ENCODE measurements at places on chromosomes 6 and 20.

GRCh38 chr20:3935956-3936340 lies 46.8 kb downstream of the PANK2 start:
- peak; percentile 23 for DNase-seq

DNA sequence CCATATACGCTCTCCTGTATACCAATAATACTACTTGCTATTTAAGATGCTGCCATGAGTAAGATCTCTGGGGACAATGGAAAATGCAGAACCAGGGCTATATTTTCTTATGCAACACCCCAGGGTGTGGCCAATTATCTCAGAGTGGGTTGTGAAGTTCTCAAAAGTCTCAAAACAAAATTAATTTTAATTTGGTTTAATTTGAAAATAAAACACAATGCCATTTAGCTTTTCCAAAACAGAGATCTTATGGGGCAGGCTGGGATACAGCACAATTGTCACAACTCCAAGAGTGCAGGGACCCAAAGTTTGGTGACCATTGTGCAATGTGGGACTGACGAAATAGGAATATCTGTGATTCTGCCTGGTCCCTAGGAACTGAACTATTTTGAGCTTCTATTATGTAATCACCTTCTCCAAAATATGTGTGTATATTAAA lies 43.1 kb downstream of the MBOAT1 start:
- DNase-seq: peak; percentile 27

GRCh38 chr6:104558746-104559145 lies 301.0 kb downstream of the HACE1 start:
- DNase-seq: no peak

DNA sequence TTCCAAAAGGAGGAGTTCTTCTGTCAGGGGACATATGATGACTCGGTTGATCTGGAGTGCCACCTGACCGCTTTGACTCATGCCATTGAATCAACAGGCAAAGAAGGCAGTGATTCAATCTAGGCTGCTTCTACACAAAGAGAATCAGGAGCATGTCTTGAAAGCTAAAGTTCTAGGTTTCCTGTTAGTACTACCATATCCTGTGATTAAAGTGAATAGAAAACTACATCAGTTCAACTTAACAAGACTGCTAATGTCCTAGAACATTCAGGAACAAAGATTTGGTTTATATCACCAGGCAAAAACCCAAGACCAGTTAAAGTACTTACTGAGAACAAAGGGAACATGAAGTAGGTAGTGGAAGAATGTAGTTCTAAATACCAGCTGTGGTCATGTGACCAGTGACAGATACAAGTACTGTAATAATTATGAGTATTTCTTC lies 216.8 kb upstream of the SGK1 start:
- no peak for DNase-seq

GRCh38 chr6:101490857-101491256 lies 97.3 kb downstream of the GRIK2 start:
- DNase-seq: no peak

DNA sequence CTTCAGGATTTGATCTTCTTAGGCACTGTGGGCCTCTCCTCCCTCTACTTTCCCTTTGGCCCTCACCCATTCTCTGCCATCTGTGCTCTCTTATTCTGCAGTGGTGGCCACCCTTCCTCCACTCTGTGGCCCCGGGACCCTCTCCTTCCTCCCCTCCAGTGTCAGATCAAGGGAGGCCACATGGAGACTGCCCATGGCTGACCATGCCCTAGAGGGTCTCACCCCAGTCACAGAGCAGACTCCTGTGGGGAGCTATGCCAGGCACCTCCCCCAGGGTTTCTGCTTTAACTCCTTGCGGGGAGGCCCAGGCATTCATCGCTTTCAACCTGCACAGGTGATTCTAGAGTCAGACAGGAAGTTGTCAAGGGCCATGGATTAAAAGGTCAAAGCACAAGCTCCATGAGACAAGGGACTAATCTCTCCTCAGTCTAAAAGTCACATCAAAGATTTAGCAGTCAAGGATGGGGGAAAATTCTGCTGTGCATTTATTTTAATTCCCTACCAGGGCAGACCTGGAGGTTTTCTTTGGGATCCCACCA lies 15.7 kb upstream of the CST3 start:
- DNase-seq: no peak

DNA sequence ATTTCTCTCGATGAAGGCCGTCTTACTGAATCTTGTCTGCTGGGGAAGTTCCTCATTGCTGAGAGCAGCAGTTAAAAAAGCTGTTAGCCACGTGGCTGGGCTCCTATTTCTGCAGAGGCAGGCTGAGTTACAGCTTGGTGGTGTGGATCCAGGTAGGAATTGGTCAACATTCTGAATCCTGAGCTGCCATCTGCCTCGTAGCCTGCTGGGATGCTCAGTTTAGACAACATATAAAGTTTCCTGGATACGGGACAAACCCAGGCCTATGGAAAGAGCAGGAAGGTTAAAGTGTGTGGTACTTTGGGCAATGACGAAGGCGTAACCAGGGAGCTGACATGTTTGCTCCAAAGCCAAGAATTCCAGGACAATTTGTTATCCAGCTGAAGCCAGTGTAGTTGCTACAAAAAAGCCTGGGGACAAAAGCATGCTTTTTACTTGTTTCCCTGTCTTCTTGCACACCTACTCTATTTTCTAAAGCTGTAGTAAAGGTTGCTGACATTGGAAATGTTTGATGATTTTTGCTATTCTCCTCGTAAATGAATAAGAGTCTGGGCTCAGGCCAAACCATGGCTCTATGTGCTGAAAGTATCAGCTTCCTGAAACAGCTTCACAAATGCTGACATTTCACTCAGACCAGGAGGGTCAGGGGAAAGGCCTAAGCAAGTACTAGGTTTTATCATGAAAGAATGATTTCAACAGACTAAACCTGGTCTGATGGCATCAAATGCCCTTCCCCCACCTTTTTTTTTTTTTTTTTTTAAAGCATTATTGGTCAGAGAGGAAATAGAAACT lies 12.4 kb upstream of the MYLK2 start:
- peak; percentile 42 for DNase-seq

DNA sequence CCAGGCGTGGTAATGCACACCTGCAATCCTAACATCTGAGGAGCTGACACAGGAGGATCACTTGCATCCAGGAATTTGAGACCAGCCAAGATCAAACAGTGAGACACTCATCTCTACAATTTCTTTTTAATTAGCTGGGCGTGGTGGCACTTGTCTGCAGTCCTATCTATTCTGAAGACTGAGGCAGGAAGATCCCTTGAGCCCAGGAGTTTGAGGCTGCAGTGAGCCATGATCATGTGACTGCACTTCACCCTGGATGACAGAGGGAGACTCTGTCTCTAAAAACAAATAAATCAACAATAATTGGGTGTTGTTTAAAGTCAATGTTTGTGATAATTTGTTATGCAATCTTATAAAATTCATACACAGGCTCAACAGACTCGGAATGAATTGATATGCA lies 18.0 kb upstream of the HLA-A start:
- no peak for DNase-seq

GRCh38 chr6:105300090-105300489 lies 102.8 kb downstream of the PREP start:
- no peak for DNase-seq

GRCh38 chr6:18400831-18401446 lies 13.8 kb downstream of the RNF144B start:
- peak; percentile 35 for DNase-seq

DNA sequence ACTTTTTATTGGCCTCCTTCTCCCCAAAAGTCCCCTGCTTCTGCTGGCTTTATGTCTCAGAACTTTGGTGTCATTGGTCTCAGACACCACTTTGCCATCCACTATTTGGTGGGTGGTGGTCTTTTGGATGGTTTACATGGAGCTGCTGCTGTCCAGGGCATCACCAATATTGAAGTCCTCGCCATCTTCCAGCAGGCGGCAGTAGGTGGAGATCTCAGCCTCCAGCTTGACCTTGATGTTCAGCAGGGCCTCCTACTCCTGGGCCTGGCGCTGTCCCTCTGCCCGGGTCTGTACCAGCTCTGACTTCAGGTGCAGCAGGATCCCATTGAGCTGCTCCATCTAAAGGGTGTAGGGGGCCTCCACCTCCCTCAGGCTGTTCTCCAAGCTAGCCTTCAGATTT lies 148.4 kb upstream of the FOXA2 start:
- no peak for DNase-seq

GRCh38 chr6:119313937-119314884 lies 35.4 kb downstream of the MAN1A1 start:
- peak; percentile 55 for DNase-seq

DNA sequence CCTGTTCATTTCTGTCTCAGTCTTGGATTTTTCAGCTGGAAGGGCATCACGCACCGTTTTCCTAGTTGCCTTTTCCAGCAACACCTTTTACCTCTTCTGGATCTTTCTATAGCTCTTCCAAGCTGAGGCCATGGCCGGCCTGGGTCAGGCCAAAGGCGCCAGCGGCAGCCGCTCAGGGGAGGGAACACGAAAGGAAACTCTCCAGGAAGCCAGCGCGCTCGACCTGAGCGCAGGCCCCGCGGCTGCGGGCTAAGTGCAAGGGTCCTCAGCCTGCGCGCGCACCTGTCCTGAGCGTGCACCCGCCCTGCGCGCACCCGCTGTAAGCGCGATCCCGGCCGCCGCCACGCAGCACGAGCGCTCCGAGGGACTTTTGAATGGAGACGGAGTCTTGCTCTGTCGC lies 43.8 kb upstream of the TMEM181 start:
- DNase-seq: no peak

DNA sequence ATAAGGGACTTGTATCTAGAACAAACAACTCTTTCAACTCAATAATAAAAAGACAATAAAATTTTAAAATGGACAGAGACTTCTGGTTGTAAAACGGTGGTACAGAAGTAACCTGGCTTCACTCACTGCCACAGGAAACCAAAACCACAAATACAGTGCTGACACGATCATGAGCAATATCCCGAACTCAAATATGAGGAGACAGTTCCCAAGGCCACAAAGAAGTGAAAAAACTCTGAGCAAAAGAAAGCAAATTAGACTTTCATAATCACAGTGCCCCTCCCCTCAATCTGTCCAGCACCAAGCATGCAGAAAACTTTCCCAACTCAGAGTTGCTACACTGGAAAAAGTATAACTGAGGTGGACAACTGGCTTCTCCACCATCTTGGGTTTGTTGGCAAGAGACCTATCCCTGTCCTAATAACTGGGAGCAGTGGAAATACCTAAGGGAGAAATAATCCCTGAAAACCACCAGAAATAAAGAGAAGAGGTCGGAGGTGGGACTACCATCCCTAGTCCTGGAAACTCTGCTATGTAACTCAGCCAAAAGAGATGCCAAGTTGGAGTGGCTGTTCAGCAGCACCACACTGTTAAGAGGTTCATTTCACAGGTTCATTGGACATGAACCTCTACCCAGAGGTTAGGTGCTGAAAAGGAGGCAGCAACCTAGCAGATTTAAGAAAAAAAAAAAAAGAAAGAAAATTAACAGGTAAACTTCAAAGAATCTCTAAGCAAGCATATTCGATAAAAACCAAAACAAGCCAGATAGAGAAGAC lies 55.5 kb downstream of the REV3L start:
- DNase-seq: peak; percentile 82

DNA sequence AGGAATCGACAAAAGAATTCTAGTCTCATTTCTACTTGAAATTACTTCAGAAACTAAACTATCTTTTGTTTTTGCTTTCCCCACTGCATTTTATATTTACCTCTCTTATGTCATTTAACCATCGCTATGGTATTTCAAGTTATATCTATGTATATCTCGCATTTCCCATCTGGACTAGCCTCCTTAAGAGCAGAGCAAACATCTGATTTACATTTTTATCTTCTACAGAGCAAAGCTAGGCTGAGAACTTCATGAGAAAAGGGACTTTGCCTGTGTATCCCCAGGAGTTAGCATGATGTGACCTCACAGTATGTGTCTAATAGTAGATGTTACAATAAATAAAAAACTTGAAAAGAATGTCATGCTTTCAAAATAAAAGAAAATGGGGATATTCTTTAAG lies 201.2 kb downstream of the PTPRK start:
- DNase-seq: no peak

GRCh38 chr6:39207416-39208222 lies 21.7 kb downstream of the KCNK5 start:
- no peak for DNase-seq

DNA sequence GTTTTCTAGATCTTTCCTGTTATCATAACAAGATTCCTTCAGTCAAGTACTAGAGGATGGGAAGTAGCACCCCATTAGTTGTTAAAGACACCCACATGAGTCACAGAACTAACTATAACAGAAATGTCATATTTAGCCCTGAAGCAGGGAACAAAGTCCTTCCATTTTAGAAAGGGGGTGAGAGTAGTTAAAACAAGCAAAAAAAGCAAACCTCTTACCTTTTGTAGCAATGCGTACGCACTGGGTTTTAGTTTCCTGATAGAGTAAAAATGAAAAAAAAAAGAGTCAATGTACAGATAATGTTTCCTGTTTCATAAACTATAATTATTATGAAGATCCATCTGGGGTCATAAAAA lies 163.7 kb upstream of the THEMIS start:
- DNase-seq: no peak

GRCh38 chr6:43887340-43887858 lies 117.4 kb downstream of the VEGFA start:
- peak; percentile 11 for DNase-seq

- no peak for DNase-seq
Measured at GRCh38 chr6:35248300-35248699, 11.2 kb upstream of the ZNF76 start.

GRCh38 chr6:61622601-61623000 lies 663.4 kb downstream of the KHDRBS2 start:
- DNase-seq: no peak

DNA sequence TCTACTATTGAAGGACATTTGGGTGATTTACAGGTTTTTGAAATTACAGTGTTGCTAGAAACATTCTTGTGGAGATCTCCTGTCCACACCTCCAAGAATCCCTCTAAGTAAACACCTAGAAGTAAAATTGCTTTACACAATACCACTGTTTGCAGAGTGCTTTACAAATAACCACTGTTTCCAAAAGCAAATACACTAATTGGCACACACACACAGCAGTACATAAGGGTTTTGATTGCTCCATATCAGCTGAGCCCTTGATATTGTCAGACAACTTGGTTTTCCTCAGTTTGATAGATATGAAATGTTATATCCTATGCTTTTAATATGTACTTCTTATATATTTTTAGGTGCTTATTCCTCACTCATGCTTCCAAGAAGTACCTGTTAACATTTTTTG lies 6.3 kb downstream of the HMGN4 start:
- DNase-seq: no peak

All from KBM-7 (cell line).